RKO (cell line): ENCODE measurements at places on chromosomes 6 and 20.

GRCh38 chr6:140909156-140909555 is 1223.6 kb upstream of the GJE1 start:
- no peak for DNase-seq

DNA sequence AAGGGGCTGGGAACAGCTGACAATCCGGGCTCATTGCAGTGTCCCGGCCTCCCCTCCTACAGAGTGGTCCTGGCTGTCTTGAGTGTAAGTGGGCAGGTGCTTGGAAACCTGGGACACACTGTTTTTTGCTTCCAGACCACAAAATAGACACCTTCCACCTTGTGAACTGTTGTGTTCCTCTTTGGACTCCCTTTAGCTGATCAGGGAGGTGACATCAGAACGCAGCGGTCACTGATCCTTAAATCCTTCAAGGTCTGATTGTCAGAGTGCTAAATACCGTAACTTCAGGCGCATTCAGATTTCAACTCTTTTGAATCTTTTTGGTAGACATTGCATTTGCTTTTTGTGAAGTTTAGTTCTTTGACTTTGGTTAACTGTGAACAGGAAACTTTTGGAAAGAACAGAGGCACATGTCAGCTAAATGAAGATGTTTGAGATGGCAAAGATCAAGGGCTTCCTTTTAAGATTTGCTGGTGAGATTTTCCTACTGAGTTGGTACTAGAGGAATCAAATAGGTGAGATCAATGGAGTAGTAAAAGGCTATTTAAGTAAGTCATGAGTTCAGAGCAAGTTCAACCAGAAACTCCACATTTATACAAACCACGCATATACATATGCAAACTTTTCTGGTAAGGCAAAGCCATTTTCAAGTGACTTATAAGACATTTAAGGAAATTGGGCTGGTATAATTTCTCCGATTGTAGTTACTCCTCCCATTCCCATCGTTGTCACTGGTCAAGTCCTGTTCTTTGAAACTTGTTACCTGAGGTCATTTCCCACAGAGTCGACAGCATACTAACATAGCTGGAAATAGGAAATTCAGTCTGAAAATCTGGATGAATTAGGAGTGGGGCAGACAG is 6.3 kb downstream of the PPP1R3G start:
- DNase-seq: no peak

GRCh38 chr6:14743474-14744211 is 502.2 kb upstream of the JARID2 start:
- DNase-seq: peak; percentile 74

GRCh38 chr6:125750692-125751333 is 1.4 kb downstream of the HEY2 start:
- DNase-seq: no peak

DNA sequence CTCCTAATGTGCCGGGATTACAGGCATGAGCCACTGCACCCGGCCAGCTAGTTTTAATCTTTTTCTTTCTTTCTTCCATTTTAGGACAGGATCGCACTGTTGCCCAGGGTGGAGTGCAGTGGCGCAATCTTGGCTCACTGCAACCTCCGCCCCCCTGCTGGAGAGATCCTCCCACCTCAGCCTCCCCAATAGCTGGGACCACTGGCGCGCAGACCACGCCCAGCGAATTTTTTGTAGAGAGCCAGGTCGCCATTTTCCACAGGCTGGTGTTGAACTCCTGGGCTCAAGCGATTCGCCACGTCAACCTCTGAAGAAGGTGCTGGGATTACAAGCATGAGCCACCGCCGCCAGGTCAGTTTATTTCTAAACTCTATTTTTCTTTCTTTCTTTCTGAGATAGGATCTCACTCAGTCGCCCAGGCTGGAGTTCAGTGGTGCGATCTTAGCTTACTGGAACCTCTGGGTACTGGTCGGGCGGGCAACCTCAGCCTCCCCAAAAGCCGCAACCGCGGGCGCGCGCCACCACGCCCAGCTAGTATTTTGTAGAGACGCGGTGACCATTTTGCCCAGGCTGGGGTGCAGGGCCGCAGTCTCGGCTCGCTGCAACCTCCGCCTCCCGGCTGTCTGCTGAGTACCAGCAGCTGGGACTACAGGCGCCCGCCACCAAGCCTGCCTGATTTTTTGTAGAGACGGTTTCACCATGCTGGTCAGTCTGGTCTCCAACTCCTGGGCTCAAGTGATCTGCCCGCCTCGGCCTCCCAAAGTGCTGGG is 20.0 kb upstream of the LIN28B start:
- no peak for DNase-seq

GRCh38 chr20:6768228-6769140 is 998 bp downstream of the BMP2 start:
- no peak for DNase-seq

DNA sequence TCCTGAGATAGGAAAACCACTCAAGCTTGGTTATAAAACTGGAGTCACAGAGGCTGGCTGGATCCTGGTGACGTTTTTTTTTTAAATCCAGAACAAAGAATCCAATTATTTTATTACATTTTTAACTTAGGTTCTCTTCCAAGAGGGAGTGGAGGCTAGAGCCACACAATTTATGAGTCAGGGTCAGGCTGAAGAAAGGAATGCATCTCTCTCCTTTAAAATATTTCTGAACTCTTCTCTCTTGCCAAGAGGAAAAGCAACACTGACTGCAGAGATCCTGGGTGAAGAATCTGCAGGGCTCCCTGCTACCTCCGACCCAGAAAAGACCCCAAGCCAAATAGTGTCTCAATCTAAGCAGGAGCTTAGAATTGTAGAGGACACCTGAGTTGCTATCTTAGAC is 88.5 kb upstream of the SSTR4 start:
- DNase-seq: no peak

DNA sequence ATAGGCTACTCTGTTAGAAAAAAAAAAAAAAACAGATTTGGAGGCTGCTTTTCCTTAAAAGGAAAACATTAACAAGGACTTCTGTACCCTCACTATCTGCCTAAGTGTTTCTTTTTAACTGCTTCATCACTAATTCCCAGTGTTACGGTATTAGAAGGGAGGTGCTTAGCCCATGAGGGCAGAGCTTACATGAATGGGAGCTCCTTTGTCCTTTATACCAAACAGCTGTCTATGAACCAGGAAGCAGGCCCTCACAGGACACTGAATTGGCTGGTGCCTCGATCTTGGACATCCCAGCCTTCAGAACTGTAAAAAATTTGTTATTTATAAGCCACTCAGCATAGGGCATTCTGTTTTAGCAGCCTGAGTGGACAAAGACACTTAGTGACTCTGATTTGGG is 215.6 kb upstream of the NRSN1 start:
- DNase-seq: no peak

- no peak for DNase-seq
Measured at GRCh38 chr20:18701969-18702368, 111.6 kb upstream of the SCP2D1 start.

- DNase-seq: no peak
Measured at GRCh38 chr6:34673064-34673463, 23.5 kb downstream of the ILRUN start.

DNA sequence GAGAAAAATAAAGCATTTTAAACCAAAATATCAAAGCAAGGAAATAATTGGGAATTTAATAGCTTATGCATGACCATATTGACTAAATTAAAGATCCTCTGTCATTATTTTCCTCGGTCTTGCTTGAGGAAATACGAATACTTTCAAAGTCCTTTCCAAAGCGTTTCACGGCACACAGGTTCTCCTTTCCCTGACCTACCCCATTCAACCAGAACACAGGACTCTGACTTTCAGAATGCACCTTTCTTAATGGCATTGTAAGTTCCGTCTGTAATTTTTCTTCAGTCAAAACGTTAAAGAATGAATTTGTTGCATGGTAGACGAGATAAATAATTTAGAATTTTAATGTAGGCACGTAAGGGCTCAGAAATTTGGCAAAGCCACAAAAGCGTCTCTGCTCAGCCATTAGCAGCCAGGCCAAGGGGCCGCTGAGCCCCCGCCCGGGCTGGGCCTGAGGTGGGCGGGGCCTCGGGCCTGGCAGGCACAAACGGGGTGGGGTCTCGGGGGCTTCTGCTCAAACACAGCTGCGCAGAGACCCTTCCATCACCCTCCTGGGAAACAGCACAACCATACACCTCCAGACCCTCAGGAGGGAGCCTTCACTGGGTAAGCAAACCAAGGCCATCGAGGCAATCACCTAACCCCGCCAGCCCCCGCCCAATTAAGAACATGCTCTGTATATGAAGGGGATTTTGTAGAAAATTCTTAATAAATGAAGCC is 3.4 kb downstream of the NEDD9 start:
- DNase-seq: no peak

GRCh38 chr6:142400495-142400894 is 98.7 kb downstream of the ADGRG6 start:
- no peak for DNase-seq

GRCh38 chr20:43911066-43911465 is 3.6 kb upstream of the TOX2 start:
- DNase-seq: peak; percentile 52

DNA sequence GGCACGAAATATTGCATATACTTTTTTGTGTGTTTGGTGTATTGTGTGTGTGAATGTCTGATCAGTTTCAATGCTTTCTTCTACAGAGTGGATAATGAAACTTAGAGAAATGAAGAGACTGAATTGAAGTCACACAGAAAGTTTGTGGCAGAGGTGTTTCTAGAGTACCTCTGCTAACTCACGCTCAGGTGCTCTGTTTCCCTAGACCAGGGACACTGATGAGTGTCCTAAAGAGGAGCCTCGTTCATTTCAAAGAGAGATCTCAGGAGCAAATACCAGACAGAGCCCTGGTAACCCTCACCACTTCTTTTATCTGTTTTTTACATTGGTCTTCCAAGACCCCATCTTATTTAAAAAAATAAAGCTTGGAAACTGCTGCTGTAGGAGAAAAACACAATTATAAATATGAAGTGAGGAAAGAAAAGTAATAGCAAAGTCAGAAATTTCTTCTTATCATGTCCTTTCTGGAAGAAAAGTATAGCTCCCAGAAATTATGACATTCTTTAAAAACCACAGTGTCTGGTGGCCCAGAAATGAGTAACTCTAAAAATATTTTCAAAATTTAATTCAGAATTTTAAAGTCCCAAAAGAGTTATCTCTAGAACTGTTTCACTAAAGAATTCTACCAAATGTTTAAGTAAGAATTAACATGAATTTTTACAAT is 720.6 kb downstream of the RFPL4B start:
- no peak for DNase-seq

DNA sequence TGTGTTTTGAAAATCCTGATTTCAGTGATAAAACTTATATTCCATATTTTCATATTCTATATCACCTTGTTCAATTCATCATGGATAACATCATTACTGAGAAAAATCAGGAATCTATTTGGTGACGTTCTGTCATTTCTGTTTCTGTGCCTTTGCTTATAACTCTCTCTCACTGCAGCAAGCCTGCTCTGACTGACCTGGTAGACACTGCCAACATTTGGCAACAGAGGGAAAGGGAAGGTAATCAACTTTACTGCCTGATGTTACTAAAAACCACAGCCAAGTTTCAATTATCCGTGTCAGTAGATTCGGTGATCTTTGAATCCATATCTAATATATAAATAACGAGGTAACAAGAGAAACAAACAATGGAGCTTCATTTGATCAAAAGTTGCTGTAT is 501.9 kb downstream of the LMBRD1 start:
- DNase-seq: no peak

- DNase-seq: no peak
Measured at GRCh38 chr6:138341176-138341575, 36.5 kb upstream of the SMIM28 start.

GRCh38 chr6:124743420-124743819 is 218.8 kb upstream of the RNF217 start:
- DNase-seq: no peak

- DNase-seq: peak; percentile 68
Measured at GRCh38 chr20:57335392-57335791, 5.8 kb downstream of the SPO11 start.

- no peak for DNase-seq
Measured at GRCh38 chr6:44508646-44509045, 121.1 kb downstream of the CDC5L start.

GRCh38 chr6:159833556-159833955 is 33.5 kb downstream of the PNLDC1 start:
- peak; percentile 52 for DNase-seq

DNA sequence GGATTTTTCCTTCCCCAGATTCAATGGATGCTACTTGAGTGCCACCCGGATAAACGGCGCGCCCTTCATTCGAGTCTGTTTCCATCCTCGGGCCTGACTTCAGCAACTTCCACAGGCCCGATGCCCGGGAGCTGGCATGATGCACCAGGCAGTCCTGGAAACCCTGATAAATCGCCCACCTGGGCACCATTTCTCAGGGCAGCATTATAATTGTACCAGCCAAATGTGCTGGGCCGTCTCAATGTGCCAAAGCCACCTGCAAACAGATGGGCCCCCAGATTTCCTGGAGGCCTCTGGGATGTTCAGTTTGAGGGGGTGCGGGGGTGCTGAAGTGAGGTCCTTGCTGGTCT is 65.8 kb downstream of the NOL4L start:
- DNase-seq: no peak

DNA sequence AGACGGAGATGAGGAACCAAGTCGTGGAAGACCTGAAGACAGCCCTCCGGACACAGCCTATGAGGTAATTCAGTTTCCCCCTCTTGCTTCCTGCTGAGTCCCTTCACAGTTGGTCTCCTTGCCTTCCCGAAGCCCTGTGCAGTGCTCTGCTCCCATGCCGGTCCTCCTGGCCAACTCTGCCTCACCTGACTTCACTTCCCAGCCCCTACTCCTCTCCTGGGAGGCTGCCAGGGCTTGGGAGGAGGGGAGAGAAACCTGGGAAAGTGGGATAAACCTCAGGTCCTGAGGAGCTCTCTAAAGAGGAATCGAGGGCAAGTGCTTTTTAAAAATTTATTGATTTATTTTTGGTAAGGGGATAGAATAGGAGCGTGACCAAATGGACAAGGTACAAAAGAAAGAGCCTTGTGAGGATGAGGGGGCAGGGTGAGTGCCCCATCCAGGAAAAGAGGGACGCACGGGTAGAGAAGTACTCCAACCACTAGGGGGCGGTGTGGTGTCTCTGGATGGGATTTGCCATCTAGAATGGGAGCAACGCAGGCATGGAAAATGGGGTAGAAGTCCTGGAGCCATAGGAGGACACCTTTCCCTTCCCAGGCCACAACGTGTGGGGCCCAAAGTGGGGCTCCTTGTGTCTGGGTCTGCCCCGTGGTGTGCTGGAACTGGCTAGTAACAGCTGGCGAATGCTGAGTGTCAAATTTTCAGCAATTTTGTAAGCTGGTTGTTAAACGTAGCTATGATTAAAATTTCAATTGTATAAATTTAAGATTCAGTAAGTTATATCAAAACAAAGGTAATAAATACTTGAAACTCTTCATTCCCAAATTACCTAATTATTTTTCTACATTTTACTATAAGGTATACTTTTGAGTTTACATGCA is 69.0 kb downstream of the MOCS1 start:
- DNase-seq: peak; percentile 40

GRCh38 chr6:166720856-166721255 is 93.8 kb upstream of the RPS6KA2 start:
- DNase-seq: no peak

GRCh38 chr20:32976746-32977145 is 27.5 kb downstream of the SUN5 start:
- no peak for DNase-seq

- DNase-seq: no peak
Measured at GRCh38 chr6:473768-474452, 82.4 kb downstream of the IRF4 start.

GRCh38 chr6:26104457-26105108 is 17.4 kb downstream of the HFE start:
- no peak for DNase-seq

- no peak for DNase-seq
Measured at GRCh38 chr20:7601431-7601830, 338.8 kb downstream of the HAO1 start.
